ENCODE measurements at places on chromosomes 3 and 15. TPM values are rescaled to one million over a fixed set of nuclear protein-coding genes. Genes with fewer than 3 reads are reported as not detected.

Gene OR5K2
- not detected for total RNA-seq

DNA sequence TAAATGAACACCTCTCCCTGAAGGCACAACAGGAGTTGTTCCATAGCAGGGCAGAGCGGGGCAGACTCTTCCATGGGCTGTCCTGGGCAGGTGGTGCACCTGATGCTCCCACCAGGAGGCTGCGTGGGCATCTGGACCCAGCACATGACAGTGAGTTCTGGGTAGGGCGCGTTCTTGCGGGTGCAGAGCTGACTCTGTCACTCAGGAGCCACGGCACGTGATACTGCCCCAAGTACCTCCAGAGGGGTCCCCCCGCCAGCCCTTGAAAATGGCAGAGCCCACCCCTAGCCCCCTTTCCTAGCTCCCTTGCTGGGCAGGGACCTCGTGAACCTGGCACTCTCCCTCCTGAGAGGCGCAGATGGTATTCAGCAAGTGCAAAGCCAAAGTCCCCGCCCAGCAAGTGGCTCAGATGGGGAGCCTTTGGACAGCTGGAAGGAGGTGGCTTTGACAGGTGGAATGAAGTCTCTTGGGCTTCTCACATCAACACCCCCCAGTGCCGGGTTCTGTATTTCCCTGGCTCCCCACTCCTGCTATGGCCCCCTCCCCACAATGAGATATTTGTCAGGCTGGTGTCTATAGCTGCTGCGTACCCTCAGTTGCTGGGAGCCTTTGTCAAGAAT lies 172.1 kb downstream of the TBC1D2B start:
- no peak overlapping the region for H3K27ac ChIP-seq
- H3K36me3 ChIP-seq: no peaks in the 10 kb centered on the region
- H3K27me3 ChIP-seq: no peaks in the 10 kb centered on the region
- no peaks in the 10 kb centered on the region for H3K4me1 ChIP-seq

Gene ZCWPW2
- total RNA-seq: 0.16 TPM

DNA sequence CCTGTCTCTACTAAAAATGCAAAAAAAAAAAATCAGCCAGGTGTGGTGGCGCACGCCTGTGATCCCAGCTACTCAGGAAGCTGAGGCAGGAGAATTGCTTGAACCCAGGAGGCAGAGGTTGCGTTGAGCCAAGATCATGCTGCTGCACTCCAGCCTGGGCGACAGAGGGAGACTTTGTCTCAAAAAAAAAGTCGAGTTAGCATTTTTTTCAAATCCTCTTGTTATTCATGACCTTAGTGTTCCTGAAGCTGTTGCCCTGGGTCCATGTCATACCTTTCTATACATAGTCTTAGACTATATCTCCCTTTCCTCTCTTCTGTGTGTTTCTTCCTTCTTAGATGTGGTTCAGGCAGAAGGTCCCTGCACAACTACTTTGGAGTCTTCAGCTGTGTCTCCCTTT lies 6.4 kb downstream of the FMN1 start:
- peaks cover 20% of the 10 kb centered on the region for H3K4me1 ChIP-seq
- peaks cover 44% of the 10 kb centered on the region for H3K27me3 ChIP-seq
- H3K4me3 ChIP-seq: no peak overlapping the region

DNA sequence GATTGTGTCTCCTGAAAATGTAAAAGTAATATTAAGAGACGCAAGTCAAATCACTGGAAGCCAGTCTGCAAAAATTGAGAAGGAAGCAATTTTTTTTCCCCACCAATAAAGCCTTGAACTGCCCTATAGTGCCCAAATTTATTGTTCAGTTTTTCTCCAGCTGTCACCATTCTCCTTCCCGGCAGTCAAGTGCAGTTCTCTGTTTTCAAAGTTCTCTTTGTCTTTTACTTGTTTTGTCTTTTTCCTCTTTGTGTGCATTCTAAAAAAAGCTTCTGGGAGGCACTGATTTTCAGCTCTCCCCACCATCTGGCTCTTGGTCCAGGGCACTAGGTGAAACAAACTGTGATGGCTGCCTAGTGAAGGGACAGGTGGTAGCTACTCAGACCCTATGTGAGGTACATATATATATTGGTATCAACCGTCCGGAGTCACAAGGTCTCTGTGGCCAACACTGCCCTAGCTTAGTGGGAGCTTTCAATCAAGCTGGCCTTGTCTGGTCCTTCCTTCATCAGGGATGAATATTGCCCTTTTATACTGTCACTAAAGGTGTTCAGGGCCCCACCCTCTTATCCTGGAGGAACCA lies 6.1 kb upstream of the CLRN1 start:
- no peak overlapping the region for H3K4me3 ChIP-seq
- H3K27ac ChIP-seq: no peak overlapping the region
- H3K27me3 ChIP-seq: peaks cover 22% of the 10 kb centered on the region

Data from activated T-helper 2 cell treated with anti-CD3 and anti-CD28 coated beads, Interferon-gamma antibody, Interleukin-2, Interleukin-4, amounts not matched to agents 10 μg/mL and 5 μg/mL and 100 μg/mL, durations not matched to agents 14 hours and 24 hours and 36 hours (primary cell).